ENCODE measurements at places on chromosomes 7 and 10.

GRCh38 chr10:1539216-1539615 is 198.1 kb downstream of the ADARB2 start:
- DNase-seq: no peak

DNA sequence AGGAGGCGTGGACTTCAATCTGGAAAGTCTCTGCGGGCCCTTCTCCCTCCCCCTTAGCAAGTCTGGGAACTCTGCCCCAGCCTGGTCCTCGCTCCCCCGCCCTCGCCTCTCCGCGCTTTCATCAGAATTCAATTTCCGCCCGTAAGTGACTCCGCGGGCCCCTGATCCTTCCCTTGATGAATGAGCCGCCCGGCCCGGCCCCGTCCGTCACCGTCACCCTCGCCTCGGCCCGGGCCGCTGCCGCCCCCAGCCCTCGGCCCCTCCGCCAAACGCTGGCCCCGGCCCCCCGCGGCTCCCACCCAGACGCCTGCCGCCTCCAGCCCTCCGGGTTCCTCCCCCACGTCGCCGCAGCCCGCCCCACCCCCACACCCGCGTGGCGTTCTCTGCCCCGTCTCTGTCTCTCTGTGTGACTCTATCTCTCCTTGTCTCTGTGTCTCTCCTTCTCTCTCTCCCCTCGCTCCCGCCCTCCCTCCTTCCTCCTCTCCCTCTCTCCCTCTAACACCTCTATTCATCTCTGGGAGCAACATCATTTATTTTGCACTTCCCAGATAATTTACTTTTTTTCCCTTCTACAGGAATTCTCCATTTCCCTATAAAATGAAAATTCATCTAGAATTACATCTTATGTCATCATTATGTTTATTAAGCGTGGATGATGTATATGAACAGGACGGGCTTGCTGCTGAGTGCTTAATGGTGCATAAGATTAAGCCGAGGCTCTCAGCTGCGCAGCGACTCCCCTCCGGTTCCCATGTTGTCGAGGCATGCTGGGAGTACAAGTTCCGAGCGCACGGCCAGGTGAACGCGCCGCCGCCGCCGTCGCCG is 91.2 kb upstream of the PAX2 start:
- DNase-seq: no peak

DNA sequence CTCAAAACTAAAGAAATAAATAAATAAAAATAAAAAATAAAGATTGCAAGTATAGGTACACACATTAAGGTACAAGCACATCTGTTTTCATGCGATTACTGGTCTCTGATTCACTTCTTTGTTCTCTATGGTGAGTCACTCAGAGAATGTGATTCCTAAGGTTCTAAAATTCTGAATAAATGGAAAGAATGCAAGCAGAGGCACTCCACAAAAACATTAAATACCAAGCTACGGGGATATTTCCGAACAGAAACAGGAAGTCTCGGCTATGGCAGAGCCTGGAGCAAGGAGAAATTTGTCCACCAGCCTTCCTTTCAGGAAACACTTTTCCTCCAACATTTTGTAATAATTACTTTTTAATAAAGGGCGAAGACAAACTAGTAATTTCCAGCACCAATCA is 1.4 kb downstream of the VOPP1 start:
- no peak for DNase-seq

- DNase-seq: no peak
These were observed 153.3 kb downstream of the STK31 start for GRCh38 chr7:23863209-23863787.

- DNase-seq: no peak
These were observed 47.0 kb upstream of the FIGNL1 start for GRCh38 chr7:50497068-50497642.

- no peak for DNase-seq
These were observed 140.3 kb upstream of the TCF7L2 start for GRCh38 chr10:112809736-112810135.

DNA sequence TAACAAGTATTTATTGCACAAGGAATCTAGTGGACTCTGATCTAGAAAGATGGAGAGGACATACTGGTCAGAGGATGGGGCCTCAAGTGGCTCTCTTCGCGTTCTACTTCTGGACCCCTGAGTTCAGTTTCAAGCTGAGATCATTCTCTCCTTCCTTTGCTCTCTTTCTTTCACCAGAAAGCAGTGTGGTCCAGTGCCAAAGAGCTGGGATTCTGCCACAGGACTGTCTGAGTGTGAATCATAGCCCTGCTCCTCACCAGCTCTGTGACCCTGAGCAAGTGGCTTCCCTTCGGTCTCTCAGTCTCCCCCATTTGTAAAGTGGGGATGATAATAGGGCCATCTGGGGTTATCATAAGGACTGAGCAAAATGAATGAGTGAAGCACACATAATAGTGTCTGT is 715.2 kb downstream of the SUGCT start:
- no peak for DNase-seq

DNA sequence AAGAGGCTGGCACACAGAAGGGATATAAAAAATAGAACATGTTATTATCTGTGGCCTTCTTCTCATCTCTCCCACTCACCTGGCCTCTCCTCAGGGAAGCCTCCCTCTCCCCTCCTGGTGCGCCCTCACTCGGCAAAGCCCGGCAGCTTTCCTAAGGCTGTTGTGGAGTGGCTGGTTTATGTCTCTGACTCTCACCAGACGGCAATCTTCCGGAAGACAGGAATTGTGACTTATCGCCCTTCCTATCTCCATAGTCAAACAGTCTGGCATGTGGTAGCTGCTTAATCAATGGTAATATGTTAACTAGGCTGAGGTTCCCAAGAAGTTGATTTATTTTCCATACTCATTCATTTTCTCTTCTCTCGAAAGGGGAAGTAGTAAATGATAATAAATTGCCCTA is 78.7 kb downstream of the ATXN7L1 start:
- no peak for DNase-seq
